Cortex of kidney (tissue), 1 donor: ENCODE measurements at places on chromosomes 6 and 20.

DNA sequence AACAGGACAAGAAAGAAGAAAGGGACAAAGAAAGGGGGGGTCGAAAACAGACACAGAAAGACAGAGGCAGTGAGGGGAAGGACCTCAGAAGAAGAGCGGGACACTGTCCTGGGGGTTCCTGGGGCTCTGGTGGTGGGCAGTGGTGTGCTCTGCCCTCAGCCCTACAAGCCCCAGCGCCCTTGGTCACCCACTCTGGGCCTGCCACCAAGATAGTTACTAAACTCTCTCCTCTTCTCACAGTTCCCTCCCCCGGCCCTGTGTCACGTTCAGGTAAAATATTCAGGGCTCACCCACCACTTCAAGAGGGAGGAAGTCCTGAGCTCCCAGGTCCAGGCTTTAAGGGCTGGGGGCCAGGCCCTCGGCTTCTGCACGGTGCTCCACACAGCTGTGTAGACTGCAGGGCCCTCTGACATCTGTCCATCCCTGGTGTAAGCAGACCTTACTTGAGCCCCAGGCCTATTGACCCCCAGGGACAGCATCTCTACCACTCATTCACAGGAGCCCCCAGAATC, 87.4 kb downstream of the MRPL14 start:
- no peak for DNase-seq

- DNase-seq: no peak
Measured at GRCh38 chr20:34251619-34252018, 10.4 kb downstream of the ASIP start.

GRCh38 chr6:10567256-10568026, 46.3 kb downstream of the GCNT2 start:
- no peak for DNase-seq

- DNase-seq: no peak
Measured at GRCh38 chr6:130981409-130981808, 81.6 kb downstream of the EPB41L2 start.

DNA sequence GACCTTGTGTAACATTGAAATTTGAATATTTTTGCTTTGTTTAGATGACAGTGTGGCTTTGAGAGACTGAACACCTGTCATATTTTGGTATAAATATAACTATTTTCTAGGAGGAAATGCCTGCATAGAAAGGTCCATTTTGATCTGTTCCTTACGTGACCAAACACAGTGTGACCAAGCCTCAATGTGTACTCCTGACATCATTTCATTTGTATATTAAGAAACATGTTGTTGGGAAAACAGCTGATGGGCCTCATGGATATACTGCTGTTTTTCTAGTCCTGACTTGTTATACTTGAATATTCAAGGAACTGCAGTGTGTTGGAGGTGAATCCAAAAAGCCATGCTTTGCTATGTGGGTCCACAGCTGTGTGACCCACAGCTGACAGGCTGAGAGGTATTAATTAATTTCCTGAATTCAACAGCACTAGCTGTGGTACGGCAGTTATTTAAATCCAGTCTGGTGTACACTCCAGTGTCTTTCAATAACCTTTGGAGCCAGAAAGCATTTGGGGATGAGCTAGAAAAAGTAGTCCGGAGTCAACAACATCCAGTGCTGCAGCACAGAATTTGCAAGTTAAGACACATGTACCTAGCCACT, 18.9 kb downstream of the NCOA7 start:
- no peak for DNase-seq

DNA sequence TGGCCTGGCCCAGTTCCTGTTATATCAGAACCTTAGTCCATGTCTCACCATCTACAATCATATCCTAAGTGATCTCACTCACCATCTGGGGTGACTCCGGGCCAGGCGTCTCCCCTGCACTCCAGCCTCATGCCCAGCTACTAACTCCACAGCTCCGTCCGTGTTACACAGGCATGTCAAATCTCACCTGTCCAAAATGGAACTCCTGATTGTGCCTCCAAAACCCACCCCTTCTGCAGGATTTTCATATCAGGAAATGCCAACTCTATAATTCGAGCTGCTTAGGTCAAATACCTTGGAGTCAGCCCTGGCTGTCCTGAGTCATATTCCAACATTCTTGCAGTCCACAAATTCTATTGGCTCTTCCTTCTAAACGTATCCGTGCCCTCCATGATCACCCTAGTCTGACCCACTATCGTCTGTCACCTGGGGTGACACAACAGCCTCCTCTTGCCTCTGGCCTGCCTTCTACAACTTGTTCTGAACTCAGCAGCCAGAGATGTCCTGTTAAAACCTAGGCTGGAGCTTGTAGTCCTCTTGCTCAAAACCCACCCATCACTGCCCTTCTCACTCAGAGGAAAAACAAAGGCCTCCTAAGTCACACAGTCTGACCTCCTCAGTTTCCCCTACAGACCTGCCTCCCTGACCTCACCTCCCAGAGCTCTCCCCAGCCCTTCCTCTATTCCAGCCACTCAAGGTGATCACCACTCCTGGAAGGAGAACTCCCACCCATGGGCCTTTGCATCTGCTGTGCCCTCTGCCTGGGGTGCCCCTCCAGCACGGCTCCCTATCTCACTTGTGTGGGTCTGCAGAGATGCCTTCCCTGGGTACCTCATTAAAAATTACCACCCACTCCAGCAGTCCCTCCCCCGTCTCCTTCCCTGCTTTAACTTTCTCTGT, 85.3 kb upstream of the SIRPA start:
- no peak for DNase-seq

DNA sequence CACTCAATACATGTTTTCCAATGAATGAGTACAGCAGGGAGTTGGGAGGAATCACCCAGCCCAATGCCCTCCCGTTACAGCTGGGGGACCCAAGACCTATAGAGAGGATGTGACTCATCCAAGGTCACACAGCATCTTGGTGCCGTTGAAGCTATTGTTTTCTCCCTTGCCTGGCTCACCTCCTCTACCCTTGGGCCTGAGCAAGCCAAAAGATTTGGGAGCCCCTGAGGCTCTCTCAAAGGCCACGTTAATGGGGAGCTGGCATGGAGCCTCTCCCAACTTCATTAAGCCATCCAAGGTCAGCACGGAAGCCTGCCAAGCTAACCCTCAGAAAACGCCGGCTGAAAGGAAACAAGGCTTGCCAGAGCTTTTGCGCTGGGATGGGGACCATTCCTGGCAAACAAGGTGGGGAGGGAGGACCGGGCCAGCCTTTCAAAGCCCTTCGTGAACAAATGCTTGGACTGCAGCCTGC, 30.4 kb downstream of the KCNB1 start:
- no peak for DNase-seq

DNA sequence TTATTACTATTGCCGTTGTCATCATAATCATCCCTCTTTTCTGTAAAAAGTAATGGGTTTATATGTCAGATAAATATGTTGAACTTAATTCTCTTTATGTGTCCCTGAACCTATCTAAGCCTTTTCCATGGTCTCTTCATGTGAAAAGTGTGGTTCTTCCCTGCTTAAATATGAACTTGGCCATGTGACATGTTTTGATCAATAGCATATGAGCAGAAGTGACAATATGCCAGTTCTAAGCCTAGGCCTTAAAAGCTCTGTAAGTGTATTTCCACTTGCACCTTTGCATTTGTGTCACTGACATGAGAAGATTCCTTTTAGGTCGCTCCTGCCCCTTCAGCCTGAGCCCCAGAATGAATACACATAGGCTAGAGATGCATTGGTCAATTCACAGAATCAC, 188.4 kb upstream of the CCN2 start:
- DNase-seq: no peak

DNA sequence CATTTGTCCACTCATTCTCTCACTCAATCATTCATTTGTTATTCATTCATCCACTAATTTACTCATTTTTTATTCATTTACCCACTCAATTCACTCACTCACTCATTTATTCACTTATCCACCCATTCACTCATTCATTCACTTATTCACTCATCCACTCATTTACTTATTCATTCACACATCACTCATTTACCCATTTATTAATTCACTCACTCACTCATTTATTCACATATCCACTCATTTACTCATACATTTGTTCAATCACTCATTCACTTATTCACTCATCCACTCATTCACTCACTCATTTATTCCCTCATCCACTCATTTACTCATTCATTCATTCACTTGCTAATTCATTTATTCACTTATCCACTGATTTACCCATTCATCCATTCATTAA, 129.1 kb downstream of the TTLL2 start:
- DNase-seq: no peak

- DNase-seq: no peak
Measured at GRCh38 chr6:161487694-161488093, 213.8 kb upstream of the AGPAT4 start.

DNA sequence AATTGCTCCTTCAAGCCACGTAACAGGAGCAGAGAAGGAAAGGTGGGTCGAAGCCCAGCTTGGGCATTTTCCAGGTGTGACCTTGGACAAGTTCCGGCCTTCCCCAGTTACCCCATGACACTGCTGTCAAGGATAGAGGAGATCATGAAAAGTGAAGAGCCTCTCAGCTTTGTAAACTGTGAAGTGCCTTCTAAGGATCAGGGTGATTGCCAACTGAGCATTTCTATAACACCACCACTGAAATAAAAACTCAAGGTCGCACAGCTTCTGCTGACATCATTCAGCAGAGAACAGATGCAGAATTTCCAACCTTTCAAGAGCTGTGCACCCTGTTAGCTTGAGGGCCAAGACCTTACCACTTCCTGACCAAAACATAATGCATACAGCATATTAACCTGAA, 24.0 kb upstream of the ZMYND8 start:
- DNase-seq: no peak

- DNase-seq: no peak
Measured at GRCh38 chr20:12535316-12535715, 473.5 kb upstream of the SPTLC3 start.

- DNase-seq: no peak
Measured at GRCh38 chr20:2696646-2697045, 4.1 kb downstream of the EBF4 start.

GRCh38 chr6:14674458-14674857, 556.9 kb downstream of the CD83 start:
- DNase-seq: no peak

DNA sequence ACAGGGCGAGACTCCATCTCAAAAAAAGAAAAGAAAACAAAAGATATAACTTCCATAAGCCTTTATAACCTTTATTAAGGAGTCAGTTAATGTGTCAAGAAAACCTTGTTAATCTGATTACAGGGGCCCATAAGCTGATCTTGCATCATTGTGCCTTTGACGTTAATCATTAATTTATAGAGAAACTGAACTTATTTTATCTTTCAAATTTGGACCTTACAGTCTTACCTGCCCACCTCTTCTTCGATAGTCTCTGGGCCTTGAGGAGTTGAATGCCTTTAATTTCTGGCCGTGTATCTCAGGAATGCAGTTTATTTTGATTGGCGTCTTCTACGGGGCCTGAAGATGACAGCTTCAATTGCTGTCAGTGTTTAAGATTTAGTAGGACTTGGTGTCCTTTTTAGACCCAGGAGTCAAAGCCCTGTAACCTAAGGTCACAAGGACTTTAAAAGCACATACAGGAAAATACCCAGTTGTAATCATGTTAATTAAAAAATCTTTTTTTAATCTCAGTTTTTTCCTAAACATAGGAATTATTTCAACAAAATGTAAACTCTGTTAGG, 5.8 kb downstream of the ACOT13 start:
- no peak for DNase-seq

DNA sequence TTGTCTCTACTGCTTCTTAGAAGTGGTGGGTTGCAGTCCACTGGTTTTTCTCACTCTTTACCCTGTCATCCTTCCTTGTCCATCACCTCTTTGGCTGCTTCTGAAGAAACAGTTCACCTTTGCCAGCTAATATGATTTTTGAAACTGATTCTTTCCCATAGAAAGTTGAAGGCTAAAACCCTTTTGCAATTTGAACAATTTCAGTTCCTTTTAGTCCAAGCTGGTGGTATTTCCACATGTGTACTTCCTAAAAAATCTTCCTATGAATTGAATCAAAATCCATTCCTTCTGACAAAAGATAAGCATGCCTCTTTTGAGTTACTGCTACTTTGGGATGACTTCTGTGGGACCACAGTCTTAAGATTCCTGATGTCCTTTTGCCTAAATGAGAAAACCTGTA, 210.0 kb upstream of the MAN1A1 start:
- no peak for DNase-seq

DNA sequence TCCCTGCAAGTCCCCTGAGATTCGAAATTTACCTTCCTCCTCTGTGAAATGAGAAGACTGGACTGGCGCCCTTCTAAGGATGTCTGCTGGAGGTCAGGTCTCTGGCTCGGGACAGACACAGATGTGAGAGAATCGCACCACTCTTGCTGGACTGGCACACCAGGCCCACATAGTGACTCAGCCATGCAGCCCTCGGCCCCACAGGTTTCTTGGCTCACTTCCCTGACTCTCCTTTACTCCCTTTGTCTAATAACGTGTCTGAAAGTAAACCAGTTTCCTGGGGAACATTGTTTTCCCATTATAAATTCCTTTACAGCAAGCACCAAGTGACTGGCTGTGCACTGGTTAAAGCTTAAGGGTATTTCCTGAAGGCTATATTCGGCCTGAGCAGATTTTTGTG, 106.7 kb upstream of the PLEKHG1 start:
- DNase-seq: no peak

DNA sequence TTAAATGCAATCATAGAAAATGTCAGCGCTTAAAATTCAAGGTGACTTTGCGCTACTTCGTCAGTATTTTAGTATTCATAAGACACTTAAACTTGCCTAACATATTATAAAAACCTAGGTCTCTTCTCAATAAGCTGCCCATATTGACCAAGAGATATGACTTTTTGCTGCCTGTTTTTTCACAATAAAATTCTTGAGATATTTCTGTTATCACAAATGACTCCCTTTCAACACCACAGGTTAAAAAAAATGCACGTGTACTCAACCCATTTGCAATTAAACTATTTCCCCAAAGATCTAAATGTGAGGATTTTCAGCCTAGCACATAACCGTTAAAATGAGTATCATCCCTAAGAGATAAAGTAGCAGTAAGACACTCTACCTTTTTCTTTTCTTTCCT, 10.7 kb downstream of the ATXN1 start:
- DNase-seq: no peak

DNA sequence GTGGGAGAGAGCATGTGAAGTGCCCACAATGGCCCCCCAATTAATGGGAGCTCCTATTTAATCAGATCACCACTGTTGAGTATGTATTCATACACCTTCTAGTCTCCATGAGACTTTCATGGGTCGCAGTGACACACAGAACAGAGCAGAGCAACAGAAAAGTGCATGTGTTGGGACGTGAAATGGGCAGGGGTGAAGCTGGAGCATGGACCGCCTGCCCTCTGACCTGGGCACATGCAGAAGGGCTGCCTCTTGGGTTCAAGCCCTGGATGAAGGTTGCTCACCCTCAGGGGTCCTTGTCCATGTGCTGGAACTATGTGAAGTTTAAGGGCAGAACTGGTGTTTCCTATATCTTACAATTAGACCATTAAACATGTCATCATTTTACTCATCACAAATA, 106.0 kb upstream of the PHACTR3 start:
- DNase-seq: no peak

GRCh38 chr6:34276881-34277762, 28.3 kb upstream of the SMIM29 start:
- DNase-seq: no peak

DNA sequence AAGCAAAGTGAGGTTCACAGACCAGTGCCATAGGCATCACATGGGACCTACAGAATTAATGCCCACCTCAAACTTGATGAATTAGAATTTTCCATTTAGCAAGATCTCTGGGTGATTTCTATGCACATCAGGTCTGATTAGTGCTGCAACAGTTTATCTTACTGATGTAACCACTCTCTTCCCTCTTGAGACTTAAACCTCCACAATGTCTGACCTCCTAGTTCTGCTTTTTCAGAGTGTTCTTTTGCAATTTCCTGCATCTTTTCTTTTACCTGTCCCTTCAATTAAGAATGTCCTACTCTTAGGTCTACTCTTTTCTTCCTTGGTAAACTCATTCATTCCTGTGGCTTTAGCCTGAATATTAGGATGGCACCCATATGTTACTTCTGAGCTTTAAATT, 615.3 kb downstream of the TFAP2A start:
- no peak for DNase-seq
